ENCODE measurements at places on chromosomes 11 and 22.

DNA sequence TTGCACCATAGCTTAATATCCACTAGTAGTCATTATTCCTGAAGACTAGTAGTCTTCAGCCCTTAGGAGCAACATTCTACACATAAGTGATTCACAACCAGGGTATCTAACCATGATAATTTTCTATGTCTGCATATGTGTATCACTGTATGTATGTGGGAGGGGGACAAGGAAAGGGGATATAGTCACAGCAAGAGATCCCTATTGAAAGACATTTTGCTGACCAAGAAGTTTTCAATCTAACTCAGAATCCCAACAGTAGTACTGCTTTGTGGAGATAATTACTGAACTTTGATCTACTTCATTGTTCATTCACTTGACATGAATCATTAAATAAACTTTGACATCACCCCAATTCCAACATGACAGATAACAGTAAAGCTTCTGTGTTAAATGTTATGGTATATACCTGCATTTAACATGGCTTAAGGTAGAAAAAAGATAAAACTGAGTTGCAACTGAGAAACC, 10.3 kb downstream of the PIK3C2A start:
- DNase-seq: no peak

- peak; percentile 93 for DNase-seq
These were observed 7.8 kb downstream of the SIGIRR start for GRCh38 chr11:406796-407650.

DNA sequence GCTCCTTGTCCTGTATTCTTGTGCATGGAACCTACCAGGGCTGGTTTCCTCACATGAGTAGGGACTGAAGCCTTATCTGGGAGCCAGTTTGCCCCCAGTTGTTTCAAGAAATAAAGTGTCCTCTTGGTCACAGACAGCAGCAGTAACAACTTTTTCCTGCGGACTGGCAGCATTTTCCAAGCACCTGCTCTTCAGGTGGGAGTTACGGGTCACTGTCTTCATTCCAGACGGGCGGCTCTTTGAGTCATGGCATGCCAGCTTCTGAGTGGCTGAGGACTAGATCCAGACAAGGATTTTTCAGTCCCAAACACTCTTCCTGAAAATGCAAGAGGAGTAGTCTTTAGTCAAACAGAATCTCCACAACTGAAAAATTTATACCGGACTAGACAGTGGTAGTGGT, 2.7 kb upstream of the CD44 start:
- no peak for DNase-seq

GRCh38 chr11:93529707-93530467, 13.3 kb downstream of the SMCO4 start:
- DNase-seq: peak; percentile 51
